ENCODE measurements at places on chromosomes 1 and 21.

GRCh38 chr21:41857771-41858300 is 21.3 kb downstream of the PRDM15 start:
- DNase-seq: no peak

DNA sequence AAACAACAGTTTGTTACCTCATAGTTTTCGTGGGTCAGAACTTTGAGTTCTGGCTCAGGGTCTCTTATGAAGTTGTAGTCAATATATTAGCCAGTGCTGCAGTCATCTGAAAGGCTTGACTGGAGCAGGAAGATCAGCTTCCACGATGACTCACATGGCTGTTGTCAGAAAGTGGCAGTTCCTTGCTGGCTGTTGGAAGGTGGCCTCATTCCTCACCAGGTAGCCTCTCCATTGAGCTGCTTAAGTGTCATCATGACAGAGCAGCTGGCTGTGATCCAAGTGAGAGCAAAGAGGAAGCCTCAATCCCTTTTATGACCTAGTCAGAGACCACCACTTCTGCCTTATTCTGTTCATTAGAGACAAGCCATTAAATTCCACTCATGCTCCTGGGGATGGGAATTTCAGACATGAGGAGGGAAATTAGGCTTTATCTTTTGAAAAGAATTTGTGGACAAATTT is 5.6 kb downstream of the OSBPL9 start:
- no peak for DNase-seq

- DNase-seq: no peak
These were observed 33.0 kb downstream of the PGM1 start for GRCh38 chr1:63626222-63626621.

DNA sequence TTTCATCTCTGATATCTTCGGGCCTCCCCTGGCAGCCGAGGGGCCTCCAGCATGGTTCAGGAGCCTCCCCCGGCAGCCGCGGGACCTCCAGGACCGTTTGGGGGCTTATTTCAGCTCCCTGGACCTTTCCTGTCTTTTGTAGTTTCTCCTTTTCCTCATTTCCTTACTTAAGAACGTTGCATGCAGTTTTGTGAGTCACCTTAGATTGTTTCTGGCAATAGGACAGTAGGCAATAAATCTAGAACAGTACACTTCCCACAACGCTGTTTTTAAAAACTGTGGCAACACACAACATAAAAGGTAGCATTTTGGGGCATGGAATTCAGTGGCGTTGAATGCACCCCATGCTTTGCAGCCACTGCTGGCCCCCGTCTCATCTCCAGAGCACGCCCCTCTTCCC is 24.4 kb downstream of the FAAP20 start:
- DNase-seq: no peak

- DNase-seq: peak; percentile 33
These were observed 909 bp upstream of the PAXBP1 start for GRCh38 chr21:32772281-32773047.

GRCh38 chr1:12249181-12249580 is 19.4 kb downstream of the VPS13D start:
- no peak for DNase-seq

GRCh38 chr1:44652445-44653106 is 21.7 kb downstream of the TMEM53 start:
- peak; percentile 63 for DNase-seq

GRCh38 chr1:60044881-60045280 is 28.7 kb downstream of the C1orf87 start:
- no peak for DNase-seq

DNA sequence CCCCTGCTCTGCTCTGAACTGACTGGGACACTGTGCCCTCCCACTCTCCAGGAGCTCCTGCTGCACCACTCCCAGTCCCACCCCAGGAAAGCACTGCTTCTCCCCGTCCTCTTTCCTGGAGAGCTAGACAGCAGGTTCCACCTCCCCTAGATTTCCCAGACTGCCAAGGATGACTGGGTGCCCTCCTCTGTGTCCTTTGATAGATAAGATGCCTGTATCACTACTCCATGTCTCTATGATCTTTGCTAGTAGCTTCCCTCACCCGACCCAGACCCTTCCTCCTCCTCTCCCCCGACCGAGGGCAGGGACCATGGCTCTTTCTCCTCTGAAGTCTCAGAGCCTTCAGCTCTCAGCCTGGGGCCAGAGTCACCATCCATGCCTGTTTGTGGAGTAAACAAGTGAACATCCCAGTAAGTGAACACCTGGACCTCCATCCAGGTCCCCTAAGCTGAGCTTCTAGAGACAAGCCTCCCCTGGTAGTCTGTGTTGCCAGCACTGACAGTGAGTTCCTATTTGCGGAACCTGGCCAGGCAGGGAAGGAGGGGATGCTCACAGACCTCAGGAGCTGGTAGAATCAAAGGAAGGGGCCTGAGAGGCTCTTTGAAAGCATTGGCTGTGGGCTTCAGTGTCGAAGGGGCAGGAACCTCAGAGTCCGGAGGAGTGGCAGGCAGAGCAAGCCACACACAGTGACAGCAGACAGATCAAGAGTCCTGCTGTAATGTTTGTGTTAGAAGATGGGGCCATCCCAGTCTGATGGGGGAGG is 104.0 kb downstream of the PAX7 start:
- no peak for DNase-seq

GRCh38 chr1:111476761-111477309 is 3.1 kb downstream of the C1orf162 start:
- peak; percentile 4 for DNase-seq

Measured in stimulated activated CD8-positive, alpha-beta memory T cell treated with anti-CD3 and anti-CD28 coated beads, Interleukin-4, amount 100 ng/mL, for 1 hour (primary cell).